Cortex of kidney (tissue), 1 donor: ENCODE measurements at places on chromosomes 5 and 9.

DNA sequence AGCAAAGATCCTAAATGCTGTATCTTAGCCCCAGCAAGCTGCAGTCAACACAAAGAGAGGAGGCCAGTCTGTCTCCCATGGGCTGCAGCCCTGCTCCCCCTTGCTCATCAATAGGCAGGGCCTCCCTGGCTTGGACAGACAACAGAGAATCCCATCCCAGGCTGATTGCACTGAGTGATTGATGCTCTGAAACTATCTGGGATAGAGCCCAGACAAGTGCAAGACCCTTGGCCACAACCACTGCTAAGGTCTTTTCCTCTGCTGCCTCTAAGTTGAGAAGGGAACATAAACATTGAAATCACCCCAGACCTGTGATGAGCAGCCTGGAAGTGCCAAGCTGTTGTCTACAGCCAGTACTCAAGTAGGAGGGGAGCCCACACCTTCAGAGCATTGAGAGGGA, 661.0 kb upstream of the CDH18 start:
- no peak for DNase-seq

GRCh38 chr5:172165465-172165864, 22.6 kb downstream of the STK10 start:
- no peak for DNase-seq

- DNase-seq, result no peak
Measured at GRCh38 chr5:142608081-142608480, 77.8 kb downstream of the FGF1 start.

DNA sequence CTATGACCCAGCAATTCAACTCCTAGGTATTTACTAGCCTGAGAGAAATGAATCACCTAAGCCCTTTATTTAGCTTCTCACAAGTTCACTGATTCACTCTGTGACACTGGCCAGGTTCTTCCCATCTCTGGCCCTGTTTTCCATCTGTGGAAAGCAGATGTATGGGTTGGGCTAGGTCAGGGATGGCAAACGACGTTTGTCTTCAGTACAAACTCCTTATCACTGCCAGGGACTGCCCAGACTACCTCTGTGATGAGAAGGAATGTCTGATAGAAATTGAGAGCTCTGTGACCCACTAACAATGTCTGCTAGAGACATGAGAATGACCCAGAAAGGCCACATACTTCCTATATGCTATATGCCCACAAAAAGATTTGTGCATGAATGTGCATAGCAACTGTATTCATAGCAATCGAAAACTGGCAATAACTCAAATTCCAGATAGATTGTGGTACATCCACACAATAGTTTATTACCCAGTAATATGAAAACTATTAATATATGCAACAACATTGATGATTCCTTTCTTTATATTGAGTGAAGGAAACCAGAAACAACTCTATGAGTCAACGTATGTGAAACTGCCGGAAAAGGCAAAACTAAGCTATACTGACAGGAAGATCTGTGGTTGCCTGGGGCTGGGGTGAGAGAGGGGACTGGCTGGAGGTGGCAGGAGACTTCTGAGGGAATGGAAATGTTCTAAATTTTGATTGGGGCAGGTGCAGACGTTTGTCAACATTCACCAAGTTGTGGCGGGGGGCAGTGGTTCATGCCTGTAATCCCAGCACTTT, 32.0 kb upstream of the ADAM19 start:
- no peak for DNase-seq

- DNase-seq, result no peak
Measured at GRCh38 chr9:89387197-89387849, 69.0 kb downstream of the SECISBP2 start.

DNA sequence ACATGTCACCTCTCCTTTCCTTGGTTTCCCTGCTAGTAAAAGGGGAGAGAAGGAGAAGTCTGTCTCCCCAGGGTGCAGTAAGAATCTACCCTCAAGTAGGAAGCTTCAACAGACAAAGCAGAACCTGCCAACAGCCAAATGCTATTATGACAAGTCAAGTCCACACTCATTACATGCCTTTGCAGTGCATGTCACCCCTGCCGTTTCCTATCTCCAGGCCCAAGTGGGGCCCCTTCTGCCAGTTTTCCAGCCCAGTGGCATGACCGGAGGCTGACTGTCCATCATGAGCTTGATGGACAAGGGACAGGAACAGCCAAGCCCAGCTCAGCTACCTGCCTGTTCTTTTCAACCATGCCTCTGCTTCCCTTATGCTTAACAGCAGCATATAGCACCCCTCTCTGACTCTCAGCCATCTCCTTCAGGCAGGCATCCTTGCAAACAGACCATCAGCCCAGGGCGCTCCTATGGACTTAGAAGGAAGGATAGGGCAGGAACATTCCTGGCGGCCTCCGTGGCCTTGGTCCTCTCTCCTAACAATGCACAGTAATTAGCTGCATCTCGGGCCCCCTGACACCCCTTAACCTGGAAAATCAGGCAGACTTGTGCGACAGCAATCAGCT, 107.2 kb upstream of the RAD23B start:
- no peak for DNase-seq

DNA sequence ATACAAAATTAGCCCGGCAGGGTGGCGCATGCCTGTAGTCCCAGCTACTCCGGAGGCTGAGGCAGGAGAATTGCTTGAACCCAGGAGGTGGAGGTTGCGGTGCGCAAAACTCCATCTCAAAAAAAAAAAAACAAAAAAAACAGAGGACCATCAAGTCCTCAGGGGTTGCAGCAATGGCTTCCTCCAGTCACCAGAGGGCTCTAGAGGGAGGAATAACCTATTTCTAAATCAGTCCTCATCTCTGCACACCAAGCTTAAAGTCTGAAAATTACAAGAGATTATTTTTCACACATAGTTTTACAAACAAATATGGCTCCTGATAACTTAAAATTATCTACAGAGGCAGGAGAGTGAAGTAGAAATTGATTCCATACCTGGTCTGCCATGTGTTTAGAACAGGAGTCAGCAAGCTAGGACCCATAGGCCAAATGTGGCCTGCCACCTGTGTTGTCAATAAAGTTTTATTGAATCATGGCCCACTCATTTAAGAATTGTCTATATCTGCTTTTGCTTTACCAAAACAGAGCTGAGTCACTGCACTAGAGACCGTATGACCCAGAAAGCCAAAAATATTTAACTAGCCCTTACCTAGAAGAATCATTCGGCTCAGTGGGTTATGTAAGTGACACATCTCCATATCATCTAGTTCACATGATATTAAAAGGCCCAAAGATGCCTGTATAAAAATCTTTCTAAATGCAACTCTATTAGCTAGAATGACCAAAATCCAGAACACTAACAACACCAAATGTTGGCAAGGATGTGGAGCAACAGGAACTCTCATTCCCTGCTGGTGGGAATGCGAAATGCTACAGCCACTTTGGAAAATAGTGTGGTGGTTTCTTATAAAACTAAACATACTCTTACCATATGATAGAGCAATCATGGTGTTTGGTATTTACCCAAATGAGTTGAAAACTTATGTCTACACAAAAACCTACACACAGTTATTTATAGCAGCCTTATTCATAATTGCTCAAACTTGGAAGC, 207.7 kb downstream of the FRMD3 start:
- DNase-seq, result no peak

GRCh38 chr5:93899026-93899600, 157.7 kb upstream of the POU5F2 start:
- DNase-seq, result no peak

GRCh38 chr9:134405527-134405926, 79.3 kb downstream of the RXRA start:
- no peak for DNase-seq

GRCh38 chr5:69285448-69286116, 47.0 kb downstream of the CCDC125 start:
- DNase-seq, result no peak

- no peak for DNase-seq
Measured at GRCh38 chr9:128091571-128091970, 23.5 kb downstream of the SLC25A25 start.

GRCh38 chr9:133945977-133946753, 46.0 kb downstream of the VAV2 start:
- no peak for DNase-seq

GRCh38 chr9:71518045-71518827, 250.1 kb downstream of the CEMIP2 start:
- DNase-seq, result no peak

- no peak for DNase-seq
Measured at GRCh38 chr9:9173264-9173663, 1373.7 kb upstream of the DMAC1 start.

- DNase-seq, result no peak
Measured at GRCh38 chr5:175588709-175589429, 69.0 kb upstream of the HRH2 start.

DNA sequence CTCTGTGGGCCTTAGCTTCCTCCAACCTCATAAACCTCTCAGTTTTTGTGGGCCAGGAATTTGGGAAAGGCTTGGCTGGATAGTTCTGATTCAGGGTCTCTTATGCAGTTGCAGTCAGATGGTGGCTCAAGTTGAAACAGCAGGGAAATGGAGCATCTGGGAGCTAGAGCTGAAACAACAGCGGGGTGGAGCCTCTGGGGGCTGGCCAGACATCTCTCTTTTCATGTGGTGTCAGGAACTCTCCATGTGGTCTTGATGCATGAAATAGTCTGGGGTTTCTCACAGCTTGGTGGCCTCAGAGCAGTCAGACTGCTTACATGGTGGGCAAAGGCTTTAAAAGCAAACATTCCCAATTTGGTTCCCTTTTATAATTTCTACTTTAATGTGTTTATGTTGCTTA, 13.5 kb downstream of the ZNF346 start:
- no peak for DNase-seq

- DNase-seq, result no peak
Measured at GRCh38 chr5:98631311-98632054, 142.0 kb upstream of the RGMB start.

GRCh38 chr5:135625061-135625460, 46.3 kb upstream of the CXCL14 start:
- DNase-seq, result no peak

DNA sequence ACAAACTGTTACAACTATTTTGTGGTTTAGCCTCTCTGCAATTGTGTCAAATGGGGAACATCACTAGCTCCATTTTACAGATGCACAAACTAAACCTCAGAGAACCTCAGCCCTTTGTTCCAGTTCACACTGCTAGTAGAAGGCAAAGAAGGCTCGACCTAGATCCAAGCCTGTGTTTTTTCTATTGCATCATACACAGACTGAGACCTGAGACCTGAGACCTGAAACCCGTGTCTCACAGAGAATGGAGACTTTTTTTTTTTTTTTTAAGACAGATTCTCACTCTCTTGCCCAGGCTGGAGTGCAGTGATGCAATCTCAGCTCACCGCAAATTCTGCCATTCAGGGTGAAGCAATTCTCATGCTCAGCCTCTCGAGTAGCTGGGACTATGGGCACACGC, 120.8 kb downstream of the GALNT10 start:
- DNase-seq, result no peak

DNA sequence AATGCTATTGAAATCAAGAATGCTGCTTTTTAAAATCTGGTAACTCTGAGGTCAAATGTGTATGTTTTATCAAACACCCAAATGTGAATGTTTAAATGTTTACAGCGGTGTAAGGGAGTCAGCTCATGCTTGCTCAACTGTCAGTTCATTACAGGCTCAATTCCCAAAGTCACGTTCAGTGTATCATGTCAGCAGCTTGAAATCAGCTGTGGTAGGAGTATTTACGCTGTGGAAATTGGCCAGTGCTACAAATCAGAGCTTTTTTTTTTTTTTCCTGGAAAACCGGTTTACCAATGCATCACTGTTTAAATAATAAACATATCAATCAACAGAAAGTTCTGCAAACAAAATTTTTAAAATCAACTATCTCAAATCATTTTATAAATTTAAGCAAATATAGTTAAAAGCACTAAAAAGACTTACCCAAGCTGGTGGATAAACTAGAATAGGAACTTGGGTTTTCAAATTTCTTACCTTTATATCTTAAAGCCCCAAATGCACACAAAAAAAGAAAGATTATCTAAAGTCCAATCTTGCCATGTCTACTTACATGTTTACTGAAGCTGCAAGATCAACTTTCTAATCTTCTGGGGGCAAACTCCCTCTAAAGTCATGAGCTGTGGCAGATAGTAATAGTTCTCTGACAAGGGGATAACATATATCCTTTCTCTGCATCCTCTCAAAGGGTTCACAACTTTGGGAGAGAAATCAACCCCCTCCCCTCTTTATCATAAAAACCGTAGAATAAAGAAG, 57.6 kb upstream of the GRAMD2B start:
- no peak for DNase-seq

DNA sequence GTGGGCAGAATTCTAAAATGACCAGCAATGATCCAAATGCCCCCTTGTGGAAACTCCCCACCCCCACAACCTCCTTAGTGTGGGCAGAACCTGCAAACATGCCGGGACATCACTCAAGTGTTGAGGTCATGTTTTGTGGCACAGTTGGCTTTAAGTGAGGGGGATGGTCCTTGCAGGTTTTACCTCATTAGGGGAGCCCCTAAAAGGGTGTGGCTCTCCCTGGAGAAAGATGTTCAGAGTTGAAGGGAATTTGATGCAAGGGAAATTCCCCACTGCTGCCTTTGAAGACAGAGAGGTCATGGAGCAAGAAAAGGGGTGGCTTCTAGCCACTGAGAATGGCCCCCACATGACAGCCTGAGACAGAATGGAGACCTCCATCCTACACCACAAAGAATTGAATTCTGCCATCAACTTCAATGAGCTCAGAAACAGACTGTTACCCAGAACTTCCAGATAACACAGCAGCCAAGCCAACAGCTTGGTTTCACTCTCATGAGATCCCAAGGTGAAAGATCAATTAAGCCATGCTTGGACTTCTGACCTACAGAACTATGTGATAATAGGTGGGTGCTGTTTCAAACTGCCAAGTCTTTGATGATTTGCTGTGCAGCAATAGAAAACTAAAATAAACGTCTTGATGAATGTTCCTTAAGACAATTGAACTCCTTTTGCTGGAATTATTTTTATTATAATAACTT, 103.4 kb downstream of the MED10 start:
- DNase-seq, result no peak

- DNase-seq, result no peak
Measured at GRCh38 chr5:177992466-177992865, 3.6 kb downstream of the PROP1 start.

- DNase-seq, result no peak
Measured at GRCh38 chr5:91111473-91112238, 271.5 kb downstream of the ARRDC3 start.

DNA sequence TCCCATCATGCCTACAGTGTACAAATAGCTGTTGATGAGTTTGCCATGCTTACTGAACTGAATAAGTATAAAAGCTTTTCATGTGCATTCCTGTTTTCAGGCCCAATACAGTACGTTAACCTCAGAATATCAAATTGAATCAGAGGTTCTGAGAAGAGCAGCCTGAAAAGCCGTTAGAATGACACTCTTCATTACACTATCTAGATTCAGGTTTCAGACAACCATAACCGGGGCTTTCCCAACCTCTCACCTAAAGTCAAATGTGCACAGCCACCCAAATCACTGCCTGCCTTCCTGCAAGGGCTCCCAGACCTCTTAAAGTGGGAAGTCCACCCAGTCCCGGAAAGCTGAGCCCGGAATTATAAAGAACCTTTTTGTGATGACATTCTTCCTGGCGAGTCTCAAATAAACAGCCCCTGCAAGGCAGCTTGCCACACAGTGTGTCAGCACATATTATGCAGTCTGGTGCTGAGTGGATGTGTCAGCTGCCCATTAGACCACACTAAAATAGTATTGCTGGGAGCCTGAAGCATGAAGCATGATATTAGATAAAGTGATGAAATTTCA, 245.8 kb downstream of the TLE4 start:
- DNase-seq, result no peak

- DNase-seq, result no peak
Measured at GRCh38 chr9:132283863-132284262, 70.9 kb downstream of the SETX start.
